Colonic mucosa (tissue), 4 donors: ENCODE measurements at places on chromosomes 16 and 17. TPM values are rescaled to one million over a fixed set of nuclear protein-coding genes. Genes with fewer than 3 reads are reported as not detected.

Gene MRPS23
- total RNA-seq: 43.6 TPM

DNA sequence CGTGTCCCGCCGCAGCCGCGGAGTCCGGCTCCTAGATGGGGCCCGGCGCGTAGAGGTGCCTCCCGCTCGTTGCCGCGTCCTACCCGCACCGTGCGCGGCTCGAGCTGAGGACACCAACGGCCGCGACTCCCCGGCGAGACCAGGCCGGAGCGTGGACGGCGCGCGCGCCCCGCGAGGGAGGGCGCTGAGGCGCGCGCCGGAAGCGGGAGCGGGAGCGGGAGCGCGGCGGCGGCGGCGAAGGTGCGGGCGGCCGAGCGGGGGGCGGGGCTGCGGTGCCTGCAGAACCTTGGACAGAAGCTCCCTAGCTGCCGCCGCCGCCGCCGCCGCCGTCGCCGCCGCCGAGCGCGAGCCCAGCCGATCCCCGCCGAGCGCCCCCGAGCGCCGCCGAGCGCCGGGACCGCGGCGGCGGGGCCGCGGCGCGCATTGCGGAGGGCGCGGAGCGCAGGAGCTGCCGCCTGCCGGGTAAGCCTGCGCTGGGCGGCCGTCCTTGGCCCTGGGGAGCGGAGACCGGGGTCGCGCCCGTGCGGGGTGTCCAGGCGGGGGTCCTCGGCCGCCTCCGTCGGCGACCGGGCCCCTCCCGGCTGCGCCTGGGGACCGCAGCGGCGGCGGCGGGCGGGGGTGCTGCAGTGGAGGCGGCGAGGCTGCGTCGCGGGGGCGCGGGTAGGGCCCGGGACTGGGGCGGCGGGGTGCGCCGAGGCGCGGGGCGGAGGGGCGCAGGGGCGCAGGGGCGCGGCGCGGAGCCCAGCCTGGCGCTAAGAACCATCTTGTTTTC lies at the start of gene CDK5R1:
Gene CDK5R1 (plus strand): TSS at position 293 of the 772 bp plus-strand sequence. CDS start 628 bp downstream, outside the sequence.
- peak; percentile 62 for DNase-seq

GRCh38 chr17:77433385-77434135 lies 292.8 kb downstream of the SEC14L1 start:
- DNase-seq: no peak

DNA sequence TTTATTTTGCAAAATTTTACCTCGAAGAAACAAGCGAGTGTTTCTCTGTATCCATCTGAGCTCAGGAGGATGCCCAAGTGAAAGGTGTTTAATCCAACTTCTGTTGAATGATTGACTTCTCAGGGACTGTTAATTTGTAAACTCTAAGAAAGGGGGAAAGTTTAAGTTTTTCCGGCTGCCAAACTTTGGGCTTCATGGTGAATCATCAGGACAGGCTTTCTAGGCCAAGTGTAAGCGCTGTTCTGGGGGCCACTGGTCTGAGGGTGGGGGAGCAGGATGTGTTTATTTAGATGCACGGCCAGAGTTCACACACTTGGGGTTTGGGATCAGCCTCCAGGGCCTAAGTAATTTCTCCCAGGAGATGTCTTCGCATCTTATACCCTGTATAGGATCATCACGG lies 110.4 kb downstream of the PITPNC1 start:
- no peak for DNase-seq

DNA sequence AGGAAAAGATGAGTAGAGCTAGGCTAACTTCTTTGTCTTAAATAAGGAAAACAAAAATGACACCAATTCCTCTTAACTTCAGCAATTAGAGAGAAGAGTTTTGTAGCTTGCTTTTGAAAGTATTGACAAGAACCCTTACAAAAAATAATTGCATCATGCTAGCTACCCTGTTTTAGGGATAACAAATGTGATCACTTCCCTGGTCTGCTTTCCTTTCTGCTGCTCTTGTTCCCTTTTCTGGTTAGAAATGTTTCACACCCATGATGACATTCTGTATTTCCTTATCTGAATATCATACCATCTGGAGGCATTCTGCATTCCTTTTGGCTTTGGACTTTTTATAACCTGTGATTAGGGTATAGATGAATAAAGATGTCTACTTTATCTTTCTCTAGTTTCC lies 9.9 kb upstream of the SMIM36 start:
- DNase-seq: no peak

DNA sequence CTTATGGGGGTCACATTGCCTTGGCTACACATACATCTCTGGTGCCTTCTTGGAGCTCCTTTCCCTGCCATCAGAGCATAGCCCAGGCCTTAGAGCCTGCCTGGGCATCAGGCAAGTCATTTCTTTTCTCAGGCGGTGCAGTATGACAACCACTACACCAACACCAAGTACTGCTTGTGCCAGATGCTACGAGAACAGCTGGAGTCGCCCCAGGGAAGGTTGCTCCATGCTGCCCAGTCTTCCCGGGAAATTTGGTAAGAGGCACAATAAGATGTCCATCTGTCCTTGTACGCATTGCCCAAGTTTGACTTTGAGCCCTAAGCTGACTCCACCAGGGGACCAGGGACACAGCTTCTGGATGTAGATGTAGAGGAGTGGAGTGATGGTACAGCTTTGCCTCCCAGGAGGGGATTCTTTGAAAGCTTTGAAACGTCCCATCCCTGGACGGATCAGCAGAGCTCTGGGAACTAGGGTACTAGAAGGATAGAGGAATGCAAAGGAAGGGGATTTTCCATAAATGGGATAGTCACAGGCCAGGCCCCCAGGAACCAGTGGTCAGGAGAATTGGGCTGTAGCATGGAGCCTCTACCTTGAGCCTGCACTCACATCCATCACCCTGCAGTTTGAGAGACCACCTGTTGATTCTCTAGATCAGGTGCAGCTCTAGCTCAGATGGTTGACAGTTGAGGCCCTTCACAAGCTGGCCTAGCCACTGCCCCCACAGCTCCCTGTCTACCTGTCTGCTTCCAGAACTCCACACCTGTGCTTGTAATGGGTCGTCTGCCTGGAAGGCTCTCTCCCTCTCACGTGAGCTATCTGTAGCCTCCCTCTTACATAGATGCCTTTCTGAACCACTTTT lies 11.0 kb upstream of the NFATC3 start:
- DNase-seq: no peak

- DNase-seq: peak; percentile 16
Observed at GRCh38 chr17:61412860-61413660, 13.4 kb downstream of the TBX2 start.
